ENCODE measurements at places on chromosomes 6 and 20.

DNA sequence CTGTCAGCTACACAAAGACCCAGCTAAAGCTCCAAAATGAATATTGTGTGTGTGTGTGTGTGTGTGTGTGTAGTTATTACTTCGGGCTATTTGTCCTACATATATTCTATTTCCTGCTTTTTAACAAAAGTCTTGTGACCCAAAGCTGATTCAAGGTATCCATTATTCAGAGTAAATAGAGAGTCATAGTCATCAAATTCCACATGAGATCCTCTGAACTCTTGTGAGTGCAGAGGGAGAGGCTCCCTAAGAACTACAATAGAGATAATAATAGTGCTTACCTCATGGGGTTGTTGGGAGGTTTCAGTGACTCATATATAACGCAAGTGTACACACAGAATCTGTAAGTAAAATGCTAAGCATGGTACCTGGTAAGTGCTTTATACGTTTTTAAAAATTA is 95.6 kb upstream of the SHLD1 start:
- no peak for DNase-seq

DNA sequence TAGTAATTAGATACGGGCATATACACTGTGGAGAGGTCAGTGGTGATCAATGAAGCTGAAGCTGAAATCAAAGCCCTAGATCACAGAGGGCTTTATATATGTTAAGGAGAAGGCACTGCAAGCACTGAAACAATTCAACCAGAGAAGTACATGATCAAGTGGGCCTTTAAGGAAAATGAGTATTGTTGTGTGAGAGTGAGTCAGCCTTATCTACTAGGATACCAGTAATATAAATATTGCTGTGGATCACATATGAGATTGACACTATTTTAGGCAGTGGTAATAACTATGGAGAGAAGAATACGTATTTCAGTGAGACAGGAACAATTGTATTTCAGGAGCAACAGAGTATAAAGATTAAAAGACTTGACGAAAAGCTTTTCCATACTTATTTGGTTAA is 1172.2 kb upstream of the GJE1 start:
- no peak for DNase-seq

- no peak for DNase-seq
Observed at GRCh38 chr6:9914951-9915350, 499.9 kb downstream of the TFAP2A start.

DNA sequence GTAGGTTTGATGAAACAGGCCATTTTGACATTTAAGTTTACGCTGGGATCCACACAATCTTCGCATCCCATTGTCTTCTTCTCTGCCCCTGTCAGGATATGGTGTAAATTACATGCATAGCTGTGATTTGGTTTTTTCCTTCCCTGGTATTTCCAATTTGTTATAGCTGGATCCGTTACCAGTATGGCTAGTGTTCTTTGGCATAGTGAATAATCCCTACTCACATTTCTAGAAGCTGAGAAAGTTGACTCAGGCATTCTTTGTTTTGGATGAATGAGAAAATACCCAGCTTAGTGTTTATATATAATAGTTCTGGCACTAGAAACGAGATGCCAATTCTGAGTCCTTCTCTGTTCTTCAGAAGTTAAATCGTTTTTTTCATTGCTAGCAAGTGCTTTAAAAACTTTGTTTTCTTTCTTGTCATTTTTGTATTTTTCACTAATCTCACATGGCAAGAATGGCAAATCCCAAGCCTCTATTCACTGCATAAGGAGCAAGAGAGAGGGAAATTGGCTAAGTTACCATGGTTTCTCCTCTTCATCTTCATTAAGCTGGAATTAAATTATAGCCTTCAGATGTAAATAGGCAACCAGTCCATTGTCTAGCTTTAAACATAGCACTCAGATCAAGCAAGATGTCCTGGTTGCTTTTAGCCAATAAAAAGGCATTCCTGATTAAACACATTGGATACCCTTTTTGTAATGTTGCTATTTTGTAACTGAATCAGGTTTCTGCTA is 91.9 kb upstream of the LAMP5 start:
- no peak for DNase-seq

- DNase-seq: no peak
Observed at GRCh38 chr6:153086225-153086990, 44.7 kb downstream of the RGS17 start.

GRCh38 chr6:20826378-20826777 is 292.1 kb downstream of the CDKAL1 start:
- DNase-seq: no peak

- no peak for DNase-seq
Observed at GRCh38 chr20:51650685-51651134, 108.2 kb upstream of the NFATC2 start.

DNA sequence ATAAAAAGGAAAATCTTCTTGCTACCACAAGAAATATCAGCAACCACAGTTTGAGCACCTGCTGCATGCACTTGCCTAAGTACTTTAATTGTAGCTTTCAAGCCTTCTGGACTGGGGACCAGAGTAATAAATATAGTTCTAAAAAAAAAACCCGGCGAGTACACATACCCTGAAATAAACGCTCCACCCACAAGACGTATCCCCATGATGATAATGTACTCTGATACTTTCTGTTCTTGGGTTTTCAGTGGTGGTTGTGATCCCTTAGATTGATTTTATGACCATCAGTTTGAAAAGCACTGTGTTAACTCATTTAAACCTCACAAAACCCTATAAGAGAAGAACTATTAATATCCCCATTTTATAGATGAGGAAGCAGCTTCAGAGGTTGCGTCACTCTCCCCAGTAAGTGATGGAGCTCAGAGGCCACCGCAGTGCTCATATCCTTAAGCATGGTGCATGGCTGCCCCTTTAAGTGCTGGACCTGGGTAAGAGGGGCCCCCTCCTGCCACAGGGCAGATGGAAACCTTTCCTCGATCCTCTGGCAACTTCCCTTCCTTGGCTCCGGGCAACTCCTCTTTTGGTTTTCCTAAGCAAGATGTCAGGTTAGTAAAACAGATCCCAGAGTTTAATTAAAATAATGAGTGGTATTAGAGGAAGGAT is 67.3 kb downstream of the KCNB1 start:
- no peak for DNase-seq

DNA sequence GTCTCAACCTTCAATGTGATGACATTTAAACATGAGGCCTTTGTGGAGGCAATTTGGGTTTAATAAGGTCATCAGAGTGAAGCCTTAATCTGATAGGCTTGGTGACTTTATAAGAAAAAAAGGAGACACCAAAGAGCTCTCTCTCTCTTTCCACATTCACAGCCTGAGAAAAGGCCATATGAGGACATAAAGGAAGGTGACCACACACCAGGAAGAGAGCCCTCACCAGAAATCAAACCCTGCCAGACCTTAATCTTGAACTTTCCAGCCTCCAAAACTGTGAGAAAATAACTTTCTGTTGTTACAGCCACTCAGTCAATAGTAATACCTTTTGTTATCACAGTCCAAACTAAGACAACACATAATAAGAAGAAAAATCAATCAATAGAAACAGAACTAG is 47.7 kb downstream of the COL12A1 start:
- DNase-seq: no peak

GRCh38 chr6:14727494-14728395 is 518.1 kb upstream of the JARID2 start:
- DNase-seq: no peak

DNA sequence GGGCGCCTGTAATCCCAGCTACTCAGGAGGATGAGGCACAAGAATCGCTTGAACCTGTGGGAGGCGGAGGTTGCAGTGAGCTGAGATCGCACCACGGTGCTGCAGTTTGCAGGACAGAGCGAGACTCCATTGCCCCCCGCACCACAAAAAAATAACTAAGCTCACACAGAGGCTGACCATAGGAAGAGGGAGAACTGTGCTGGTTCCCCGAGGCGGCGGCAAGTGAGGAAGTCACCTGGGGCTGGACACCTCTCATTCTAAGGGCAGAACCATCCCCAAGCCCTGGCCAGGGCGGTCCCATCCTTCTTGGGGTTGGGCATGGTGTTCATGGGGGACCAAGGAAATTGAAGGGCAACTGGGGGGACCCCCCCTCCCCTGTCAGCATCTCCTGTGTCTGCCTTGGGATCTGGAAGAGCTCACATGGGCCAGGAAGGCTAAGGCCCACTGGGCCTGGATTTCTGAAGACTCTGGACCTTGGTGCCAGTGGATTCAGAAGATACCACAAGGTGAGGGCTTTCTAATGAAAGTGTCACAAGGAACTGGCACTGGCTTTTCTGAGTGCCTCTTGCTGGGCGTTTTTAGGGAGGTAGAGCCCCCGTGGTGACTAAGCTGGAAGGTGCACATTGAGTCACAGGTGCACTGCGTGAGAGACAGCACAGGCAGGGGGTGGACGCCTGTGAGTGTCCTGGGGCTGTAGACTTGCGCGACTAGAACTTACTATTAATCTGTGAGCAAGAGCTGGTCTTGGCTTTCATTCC is 11.5 kb downstream of the IRF4 start:
- peak; percentile 52 for DNase-seq

DNA sequence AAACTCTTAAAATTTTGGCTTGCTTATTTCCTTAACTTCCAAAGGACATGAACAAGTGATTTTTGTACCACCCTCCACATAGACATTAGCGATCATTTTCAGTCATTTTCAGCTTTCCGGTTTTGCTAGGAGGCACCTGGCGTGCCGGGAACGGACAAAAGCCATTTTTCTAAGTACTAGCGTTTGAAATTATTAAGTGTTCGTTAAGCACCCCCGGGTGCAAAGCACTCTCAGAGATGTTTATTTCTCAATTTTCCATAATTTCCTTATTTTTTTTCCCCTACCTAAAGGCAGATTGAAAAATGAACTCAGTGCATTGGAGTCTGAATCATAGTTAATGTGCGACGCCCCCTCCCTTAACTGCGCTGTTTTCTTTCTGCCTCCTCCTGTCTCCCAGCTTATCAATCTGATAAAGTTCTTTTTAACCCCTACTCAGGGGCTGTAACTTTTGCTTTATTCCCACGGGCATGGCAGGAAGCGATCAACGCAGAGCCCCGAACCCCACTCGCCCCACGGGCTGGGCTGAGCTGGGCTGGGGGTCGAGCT is 58.2 kb downstream of the ZNF831 start:
- DNase-seq: no peak

DNA sequence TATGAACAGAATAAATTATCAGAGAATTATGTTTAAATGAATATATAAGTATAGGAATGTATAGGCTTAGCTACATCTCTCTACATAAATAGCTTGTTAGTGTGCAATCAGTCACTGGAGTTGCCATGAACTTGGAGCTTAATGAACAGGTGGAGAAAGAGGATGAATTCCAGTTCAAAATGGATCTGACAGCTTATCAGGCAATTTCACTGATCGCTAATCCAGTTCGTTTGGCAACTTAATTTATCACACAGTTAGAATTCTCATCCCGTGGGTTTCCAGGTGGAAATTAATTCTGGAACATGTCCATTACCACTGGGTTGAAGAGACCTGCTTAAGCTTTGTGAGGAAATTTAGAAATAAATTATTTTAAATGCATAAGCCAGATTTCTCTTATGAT is 118.1 kb downstream of the MACROD2 start:
- no peak for DNase-seq

DNA sequence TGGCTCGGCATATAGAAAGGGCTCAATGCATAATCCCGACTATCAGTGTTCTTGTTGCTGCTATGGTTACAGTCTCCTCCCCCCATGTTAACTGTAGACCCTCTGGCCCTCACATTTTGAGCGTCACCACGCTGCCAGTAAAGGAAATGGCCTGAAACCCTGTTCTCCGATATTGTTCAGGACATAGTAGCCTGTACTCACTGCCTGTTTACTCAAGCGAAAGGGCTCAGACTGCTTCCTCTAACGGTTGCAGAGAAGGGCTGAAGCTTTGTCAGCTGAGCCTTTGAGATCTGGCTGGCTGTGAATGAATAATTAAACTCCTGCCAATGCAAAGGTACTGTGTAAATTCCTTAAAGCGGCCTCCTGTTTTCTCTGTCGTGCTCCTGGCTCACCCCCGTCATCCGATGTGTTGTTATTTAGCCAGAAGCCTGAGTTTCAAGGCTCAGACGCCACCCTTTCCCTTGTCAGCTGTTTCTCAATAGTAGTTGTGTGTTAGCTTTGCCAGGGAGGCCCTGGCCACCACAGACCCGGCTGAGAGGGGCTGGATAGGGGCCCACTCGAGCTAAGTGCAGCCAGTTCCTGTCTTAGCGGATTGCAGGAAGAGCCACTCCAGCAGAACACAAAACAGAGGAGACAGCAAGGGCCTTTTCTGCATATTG is 31.2 kb upstream of the RALGAPA2 start:
- DNase-seq: no peak

DNA sequence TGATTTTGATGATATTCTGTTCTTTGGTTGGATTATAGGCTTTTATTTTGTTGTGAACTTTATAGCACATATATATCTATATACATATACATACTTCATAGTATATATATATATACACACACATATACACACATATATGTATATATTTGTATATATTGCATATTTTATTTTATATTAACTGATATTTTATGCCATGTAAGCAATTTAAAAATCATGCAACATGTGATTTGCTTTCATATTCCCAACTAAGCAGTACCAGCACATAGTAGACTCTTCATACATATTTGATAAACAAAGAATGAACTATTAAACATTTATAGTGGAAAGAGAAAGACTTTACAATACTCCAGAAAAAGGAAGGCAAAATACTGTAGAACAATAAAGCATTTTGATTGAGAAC is 679.2 kb downstream of the TENT5A start:
- DNase-seq: no peak

GRCh38 chr20:54073288-54073687 is 2.9 kb upstream of the BCAS1 start:
- no peak for DNase-seq

DNA sequence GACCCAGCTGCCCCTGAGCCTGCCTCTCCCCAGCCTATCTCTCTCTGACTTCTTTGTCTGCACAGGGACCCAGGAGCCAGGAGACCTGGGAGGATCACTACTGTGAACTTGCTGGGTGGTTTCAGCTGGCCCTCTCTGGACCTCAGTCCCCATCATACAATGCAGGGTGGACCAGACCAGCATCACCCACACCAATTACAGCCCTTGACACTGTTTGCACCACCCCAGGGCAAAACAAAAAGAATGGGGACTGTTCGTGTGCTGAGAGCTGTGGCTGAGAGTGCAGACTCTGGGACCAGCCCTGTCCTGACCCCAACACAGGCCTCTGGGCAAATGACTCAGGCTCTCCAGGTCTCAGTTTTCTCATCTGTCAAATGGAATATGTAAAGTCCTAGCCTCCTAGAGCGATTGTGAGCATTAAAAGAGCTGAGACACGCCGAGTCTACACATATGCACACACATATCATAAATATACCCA is 25.4 kb downstream of the PTGIS start:
- no peak for DNase-seq

DNA sequence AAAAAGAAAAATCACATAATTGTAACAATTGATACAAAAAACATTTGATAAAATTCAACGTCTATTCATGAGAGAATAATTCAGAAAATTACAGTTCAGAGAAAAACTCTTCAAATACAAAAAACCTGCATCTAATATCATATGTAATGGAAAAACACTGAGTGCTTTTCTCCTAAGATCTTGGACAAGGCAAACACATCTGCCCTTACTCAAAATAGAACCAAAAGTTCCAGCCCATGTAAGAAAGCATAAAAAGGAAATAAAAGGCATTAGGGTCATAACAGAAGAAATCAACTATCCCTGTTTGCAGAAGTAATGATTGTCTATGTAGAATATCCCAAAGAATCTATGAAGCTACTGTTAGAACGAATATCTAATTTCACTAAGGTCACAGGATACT is 721.4 kb downstream of the RFPL4B start:
- no peak for DNase-seq

GRCh38 chr20:56166781-56167465 is 81.6 kb upstream of the MC3R start:
- DNase-seq: no peak

Data from activated T-helper 9 cell treated with anti-CD3 and anti-CD28 coated beads, Interleukin-2, amount 50 U/mL, for 16 hours (primary cell).